ENCODE measurements at places on chromosomes 16 and 17. TPM values are rescaled to one million over a fixed set of nuclear protein-coding genes. Genes with fewer than 3 reads are reported as not detected.

Gene KCNJ16
- not detected for total RNA-seq

Gene PRAC1
- not detected for total RNA-seq

Gene EFTUD2
- 126 TPM for total RNA-seq

Gene NME4
- total RNA-seq = 66.0 TPM

Gene PRSS27
- not detected for total RNA-seq

Gene SPDYE4
- total RNA-seq = not detected
